Astrocyte of the spinal cord (primary cell): ENCODE measurements at places on chromosomes 4 and X.

GRCh38 chr4:126264839-126265238 lies 950.1 kb downstream of the FAT4 start:
- DNase-seq: peak; percentile 50

DNA sequence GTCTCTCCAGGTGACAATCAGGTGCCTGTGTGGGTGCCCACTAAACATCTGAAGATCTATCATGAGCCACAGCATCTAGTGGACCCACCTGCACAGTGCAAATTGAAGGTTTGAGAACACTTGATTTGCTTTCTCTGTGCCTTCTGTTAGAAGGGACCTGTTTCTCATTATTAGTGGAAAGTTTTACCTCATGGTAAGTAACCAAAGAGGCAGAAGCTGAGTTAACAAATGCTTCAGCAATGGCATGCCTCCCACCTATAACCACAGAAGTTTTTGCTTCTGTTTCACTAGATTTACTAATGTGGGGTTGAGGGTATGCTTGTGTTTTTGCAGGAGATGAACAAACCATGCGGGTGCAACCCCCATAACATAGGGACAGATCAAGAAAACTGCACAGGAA lies 297.4 kb upstream of the DKK2 start:
- DNase-seq: no peak

- no peak for DNase-seq
Measured at GRCh38 chr4:1715002-1715758, 3.1 kb upstream of the SLBP start.

GRCh38 chr4:16952896-16953630 lies 54.6 kb upstream of the LDB2 start:
- DNase-seq: peak; percentile 5

DNA sequence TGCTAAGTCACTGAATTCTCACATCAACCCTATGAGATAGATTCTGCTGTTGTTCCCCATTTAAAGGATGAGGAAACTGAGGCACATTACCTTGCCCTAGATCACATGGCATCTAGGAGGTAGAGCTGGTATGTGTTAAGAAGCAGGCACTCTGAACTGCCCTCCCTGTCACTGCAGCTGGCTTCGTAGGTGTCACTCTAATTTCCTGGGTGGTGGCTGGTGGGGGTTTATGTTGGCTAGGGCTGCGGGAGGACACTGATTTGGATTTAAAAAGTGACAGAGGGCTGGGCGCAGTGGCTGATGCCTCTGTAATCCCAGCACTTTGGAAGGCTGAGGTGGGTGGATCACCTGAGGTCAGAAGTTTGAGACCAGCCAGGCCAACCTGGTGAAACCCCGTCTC lies 93.0 kb downstream of the ARHGAP10 start:
- DNase-seq: no peak

- DNase-seq: no peak
Measured at GRCh38 chr4:177447417-177448004, 5.3 kb upstream of the AGA start.

DNA sequence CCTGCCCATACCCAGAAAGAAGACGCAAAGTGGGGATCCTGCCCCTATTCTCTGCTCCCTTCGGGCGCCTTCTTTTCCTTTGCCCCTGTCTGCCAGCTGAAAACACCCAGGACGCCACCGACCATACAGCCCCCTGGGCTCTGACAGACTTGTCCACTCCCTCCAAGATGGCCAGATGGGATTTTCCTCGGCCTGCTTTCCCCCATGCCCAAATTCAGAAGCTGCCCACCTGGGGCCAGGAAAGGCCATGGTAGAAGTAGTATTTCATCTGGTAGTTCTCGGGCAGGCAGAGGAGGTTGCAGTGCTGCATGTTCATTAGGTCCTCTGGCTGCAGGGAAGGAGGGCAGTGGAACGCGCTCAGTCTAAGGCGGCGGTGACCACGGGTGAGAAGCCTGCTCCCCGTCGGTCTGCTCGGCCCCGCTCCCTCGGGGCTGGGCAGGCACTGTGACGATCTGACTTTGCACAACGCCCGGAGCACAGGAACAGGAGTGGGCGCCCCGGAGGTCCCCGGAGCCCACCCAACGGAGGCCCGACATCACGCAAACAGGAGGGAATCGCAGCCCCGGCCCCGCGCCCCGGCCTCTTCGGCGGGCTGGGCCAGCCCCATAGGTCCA lies 582 bp downstream of the NAA10 start:
- no peak for DNase-seq

DNA sequence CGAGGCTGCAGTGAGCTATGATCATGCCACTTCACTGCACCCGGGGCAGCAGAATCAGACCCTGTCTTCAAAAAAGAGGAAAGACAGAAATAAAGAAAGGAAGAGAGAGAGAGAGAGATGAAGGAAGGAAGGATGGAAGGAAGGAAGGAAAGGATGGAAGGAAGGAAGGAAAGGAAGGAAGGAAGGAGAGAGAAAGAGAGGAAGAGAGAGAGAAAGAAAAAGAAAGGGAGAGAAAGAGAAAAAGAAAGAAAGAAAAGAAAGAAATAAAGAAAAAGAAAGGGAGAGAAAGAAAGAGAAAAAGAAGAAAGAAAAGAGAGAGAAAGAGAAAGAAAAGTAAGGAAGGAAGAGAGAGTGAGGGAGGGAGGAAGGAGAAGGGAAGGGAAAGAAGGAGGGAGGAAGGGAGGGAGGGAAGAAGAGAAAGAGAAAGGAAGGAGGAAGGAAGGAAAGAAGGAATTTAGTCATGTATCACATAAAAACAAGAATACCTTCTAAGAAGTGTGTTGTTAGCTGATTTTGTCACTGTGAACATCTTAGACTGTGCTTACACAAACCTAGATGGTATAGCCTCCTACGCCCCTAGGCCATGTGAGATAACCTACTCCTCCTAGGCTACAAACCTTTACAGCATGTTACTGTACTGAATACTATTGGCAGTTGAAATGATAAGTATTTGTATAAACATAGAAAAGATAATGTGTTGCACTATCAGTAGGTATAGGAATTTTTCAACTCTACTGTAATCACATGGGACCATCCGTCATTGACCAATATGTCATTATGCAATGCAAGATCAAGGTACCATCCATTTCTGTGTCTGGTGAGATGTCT lies 17.4 kb upstream of the AFF1 start:
- no peak for DNase-seq

GRCh38 chr4:37225778-37226177 lies 18.8 kb upstream of the NWD2 start:
- DNase-seq: no peak

- no peak for DNase-seq
Measured at GRCh38 chrX:132750331-132751062, 207.9 kb downstream of the HS6ST2 start.

DNA sequence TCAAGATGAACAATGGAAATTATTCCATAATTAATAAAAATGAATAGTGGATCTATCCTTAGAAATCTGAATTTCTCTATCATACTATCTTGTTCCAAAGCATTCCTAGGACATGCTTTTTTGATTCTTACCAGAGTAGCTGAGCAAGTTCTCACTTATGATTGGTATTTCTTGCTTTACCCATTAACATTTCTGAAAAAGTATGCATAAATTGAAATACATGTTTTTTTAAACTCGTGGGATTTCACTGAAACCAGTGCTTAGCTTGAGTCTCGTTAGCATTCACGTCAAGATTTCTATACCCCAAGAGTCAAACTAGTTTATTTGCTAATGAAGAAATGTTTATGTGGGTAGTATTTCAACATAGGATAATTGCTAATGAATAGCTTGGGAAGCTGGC lies 89.0 kb downstream of the ELOVL6 start:
- no peak for DNase-seq

- no peak for DNase-seq
Measured at GRCh38 chr4:130154901-130155300, 1058.9 kb downstream of the C4orf33 start.

GRCh38 chr4:31374256-31374960 lies 654.2 kb downstream of the PCDH7 start:
- no peak for DNase-seq

- DNase-seq: no peak
Measured at GRCh38 chr4:105569866-105570236, 17.4 kb downstream of the ARHGEF38 start.

DNA sequence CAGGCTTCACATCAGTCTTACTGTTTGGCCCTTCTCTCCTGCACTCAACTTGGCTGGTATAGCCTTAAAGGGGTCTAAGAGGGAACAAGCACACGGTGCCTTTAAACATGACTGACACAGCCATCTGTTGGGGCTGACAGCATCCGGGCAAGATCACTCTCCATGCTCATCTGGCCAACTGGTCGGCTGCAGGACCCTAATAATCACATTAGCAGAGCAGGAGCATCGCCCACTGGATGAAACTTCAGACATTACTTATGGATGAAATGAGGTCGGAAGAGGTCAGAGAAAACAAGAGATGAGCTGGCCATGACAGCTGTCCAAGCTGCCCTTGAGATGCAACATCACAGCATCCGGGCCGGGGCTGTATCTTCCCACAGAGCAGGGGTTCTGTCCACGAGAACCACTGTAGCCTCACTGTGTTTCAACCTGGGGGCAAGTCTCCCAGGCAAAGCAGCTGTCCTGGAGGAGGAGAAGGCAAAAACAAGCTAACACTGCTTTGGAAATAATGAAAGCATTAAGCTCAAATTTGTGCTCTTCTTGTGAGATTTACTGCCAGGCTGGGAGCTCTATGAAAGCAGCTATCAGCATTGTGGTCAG lies 94.4 kb upstream of the TTC29 start:
- no peak for DNase-seq

GRCh38 chr4:182807346-182807745 lies 109.8 kb downstream of the DCTD start:
- DNase-seq: no peak

GRCh38 chr4:87575408-87575807 lies 32.9 kb upstream of the DSPP start:
- no peak for DNase-seq

- DNase-seq: no peak
Measured at GRCh38 chr4:19455196-19455595, 796.5 kb upstream of the SLIT2 start.

GRCh38 chr4:52244848-52245247 lies 193.7 kb downstream of the SPATA18 start:
- no peak for DNase-seq

DNA sequence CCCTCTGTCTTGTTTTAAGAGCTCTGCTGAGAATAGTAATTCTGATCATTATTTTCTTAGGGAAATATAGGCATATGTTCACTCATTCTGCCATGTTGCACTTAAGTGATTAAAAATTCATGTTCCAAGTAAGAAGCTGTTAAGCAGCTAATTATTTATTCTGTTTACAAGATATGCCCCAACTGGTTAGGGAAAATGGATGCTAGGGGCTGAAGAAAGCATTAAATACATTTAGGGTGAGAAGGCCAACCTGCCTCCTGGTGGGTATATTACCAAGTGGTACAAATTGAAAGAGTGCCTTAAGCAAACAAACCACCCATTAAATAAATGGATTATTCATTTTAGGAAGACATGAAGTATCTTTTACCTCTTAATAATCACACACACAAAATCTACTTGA lies 392.6 kb upstream of the EPHA5 start:
- no peak for DNase-seq

GRCh38 chr4:154049457-154050181 lies 260.7 kb upstream of the SFRP2 start:
- no peak for DNase-seq

GRCh38 chrX:65706041-65706828 lies 38.8 kb downstream of the MSN start:
- peak; percentile 54 for DNase-seq

DNA sequence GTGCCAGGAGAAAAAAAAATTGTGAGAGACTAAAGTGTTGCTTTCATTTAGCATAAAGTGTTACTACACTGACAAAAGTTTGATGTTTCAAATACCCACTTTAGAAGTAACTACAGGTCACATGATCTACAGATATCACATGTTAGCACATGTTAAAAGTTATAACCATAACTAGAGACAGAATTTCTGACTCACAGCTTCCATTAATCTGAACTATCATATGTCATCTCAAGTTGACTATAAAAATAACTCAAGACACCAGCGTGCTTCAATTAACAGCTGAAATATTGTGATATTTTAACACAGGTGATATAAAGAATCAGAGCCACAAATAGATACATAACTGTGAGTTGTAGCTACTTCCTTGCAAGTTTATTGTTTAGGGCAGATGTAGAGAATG lies 591.5 kb upstream of the PITX2 start:
- DNase-seq: no peak

DNA sequence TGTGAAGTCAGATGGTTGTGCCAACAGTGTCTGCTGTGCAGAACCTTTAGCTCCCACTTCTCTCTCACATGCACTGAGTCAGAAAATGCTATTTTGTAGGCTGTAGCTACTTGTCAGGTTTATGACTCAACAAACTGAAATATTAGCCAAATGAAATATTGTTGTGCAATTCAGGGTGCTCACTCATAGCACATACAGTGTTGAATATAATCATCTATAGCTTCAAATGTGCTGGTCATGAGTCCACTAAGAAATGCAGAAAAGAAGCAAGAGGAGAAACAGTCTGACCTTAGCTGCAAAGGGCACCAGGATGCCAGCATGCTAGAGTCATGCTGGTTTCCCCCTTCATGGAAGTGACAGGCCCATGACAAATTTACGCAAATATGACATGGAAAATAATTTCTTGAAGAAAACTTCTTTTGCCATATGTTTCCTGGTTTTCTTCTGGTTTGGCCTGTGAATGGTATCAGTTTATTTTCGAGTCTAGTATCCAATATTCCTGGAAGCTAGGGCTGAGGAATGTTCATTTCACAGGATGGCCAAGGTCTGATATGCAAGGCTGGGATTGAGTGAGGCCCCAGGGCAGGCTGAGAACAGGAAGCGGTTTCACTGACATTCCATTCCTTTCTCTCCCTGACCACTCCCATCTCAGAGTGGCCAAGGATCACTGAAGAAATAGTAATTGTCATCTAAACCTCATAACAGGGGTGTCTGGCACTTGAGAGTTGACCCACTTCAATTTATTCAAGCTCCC lies 10.3 kb upstream of the CXCL2 start:
- DNase-seq: peak; percentile 94

- no peak for DNase-seq
Measured at GRCh38 chr4:79663141-79663540, 255.1 kb upstream of the GK2 start.

DNA sequence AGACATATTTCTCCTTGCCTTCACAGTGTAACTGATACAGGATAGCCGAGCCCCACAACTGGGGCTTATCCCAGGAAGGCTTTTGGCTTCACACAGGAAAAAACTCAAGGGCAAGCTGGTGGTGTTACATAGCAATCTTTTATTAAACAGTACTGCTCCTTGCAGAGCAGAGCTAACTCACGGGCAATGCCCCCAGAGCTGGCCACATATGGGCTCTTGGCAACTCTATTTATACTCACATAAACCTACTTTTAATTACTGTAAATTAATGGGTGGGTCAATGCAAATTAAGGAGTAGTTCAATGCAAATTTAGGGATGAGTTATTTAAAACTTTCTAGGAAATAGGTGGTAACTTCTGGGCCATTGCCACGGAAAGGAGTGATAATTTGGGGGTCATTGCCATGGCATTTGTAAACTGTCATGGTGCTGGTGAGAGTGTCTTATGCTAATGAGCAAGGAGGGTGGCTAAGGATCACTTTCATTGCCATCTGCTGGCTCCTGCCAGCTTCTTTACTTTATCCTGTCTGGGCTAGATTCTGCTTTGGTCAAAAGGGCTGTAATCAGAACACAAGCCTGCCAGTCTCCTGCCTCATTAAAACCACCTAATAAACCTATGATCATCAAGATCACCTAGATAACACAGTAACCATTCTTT lies 288.8 kb downstream of the CENPC start:
- DNase-seq: no peak
